OCI-LY7 (cell line): ENCODE measurements at places on chromosomes 5 and 9.
A peak's percentile ranks its signal among the peaks of the same experiment; 100 is the strongest.

DNA sequence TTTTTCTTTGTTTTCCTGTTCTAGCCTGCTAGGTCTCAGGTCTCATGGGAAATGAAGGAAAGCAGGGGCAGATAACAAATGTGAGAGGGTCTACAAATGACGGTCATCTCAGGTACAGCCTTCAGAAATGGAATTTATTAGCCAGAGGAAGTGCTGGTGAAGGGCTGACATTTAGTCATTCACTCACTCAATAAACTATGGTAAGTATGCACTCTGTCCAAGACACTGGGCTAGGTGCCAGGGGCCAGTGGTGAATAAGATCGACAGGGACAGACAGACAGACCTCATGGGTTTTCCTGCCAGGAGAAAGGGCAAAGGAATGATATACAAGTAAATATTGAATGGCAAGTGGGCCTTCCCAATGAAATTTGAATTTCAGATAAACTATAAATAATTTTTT, 6.3 kb downstream of the PDE6A start:
- no peak for DNase-seq

GRCh38 chr5:124995421-124995820, 249.0 kb upstream of the ZNF608 start:
- no peak for DNase-seq

DNA sequence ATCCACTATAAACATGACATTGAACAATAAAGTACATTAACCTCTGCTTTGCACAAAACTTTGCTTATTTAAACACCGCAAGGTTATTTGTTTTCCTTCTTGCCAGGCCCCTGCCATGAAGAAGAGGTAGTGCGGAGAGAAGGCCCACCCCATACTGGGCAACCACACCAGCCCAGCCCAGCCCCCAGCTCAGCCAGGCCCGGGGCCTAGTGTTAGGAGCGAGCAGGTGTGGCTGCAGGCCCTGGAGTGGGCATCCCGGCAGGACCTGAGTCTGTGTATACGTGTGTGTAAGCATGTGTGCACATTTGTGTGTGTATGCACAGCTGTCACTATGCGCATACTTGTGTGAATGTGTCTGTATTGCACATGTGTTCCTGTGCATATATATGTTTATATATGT, 90.4 kb upstream of the MVB12B start:
- DNase-seq: no peak

- no peak for DNase-seq
These were observed 67.8 kb downstream of the NIPSNAP3B start for GRCh38 chr9:104831681-104832080.

DNA sequence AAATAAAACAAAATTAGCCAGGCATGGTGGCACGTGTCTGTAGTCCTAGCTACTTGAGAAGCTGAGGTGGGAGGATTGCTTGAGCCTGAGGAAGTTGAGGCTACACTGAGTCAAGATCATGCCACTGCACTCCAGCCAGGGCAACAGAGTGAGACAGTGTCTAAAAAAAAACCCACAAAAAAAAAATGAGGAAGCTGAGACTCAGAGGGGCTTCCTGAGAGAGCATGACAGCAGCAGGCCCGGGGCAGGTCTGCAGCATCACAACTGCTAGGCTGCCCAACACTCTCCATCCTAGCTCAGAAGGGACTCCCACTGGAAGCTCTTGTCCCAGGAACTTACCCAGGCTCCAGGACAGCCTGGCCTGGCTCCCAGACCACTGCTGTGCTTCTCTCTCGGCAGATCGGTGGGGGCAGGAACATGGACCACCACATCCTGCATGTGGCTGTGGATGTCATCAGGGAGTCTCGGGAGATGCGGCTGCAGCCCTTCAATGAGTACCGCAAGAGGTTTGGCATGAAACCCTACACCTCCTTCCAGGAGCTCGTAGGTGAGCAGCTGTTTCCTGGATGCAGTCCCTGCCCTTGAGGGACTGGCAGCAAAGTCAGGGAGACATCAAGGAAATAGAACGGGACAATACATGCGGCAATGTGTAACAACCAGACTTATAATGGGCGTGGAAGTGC, 19.1 kb downstream of the PTGS1 start:
- DNase-seq: peak; percentile 82

GRCh38 chr5:54725391-54726280, 208.1 kb downstream of the SNX18 start:
- no peak for DNase-seq

- no peak for DNase-seq
These were observed 20.1 kb downstream of the ZNF462 start for GRCh38 chr9:106883030-106883429.

GRCh38 chr5:150948539-150948938, 43.8 kb upstream of the ZNF300 start:
- DNase-seq: no peak

- no peak for DNase-seq
These were observed 118.3 kb downstream of the PIK3R1 start for GRCh38 chr5:68333649-68334552.

DNA sequence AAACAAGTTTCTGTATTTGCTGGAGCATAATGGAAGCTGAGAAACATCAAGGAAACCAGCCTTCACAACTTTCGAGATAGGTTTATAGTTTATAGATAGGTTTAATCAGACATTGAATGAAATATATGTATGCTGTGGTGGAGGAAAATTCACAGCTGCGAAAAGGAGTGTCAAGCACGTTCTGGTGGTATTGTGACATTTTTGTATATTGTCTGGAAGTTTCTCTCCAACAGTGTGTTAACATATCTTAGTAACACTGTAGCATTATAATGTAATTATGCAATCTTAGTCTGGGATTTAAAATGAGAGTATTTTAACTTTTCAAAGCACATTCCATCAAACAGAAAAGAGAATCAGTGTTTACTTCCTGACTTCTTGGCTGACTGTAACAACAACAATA, 50.0 kb downstream of the FCHO2 start:
- DNase-seq: no peak

DNA sequence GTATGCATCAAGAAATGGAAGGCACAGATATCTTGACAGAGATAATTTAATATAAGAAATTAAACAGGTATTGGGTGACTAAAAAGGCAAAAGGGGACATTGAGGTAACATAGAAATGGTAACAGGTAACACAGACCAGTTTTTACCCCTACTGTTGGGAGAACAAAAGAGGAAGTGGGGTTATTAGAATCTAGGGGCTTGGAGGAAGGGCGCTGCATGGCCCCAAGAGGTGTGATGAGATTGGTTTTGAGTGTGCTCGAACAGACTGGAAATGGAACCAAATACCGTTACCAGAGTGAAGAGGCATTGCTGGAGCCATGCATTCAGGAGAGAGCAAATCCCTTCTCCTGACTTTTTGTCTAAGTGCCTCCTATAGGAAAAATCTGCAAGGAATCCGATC, 193.9 kb downstream of the ALDH1A1 start:
- DNase-seq: no peak

GRCh38 chr9:35179347-35180280, 17.8 kb downstream of the UNC13B start:
- no peak for DNase-seq

GRCh38 chr9:89528540-89528939, 30.6 kb upstream of the SEMA4D start:
- DNase-seq: no peak

DNA sequence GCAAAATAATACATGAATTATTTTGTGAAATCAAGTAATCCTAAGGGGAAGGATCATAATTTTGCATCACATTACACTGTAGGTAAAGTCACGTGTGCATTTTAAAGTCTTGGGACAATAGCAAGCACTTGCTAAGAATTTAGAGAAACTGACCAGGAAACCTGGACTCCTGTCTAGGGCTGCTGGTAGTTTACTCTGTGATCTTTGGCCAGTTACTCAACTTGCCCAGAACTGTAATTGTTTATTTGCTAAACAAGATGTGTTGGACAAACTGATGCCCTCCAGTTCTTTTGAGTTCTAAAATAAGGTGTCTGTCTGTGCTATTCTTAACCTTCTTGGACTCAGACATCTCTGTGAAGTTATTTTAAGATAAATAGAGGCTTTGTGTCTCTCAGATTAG, 594.8 kb upstream of the DMAC1 start:
- no peak for DNase-seq

- no peak for DNase-seq
These were observed 11.2 kb upstream of the PARP8 start for GRCh38 chr5:50655067-50655809.
